ENCODE measurements at places on chromosomes 3 and 15.

GRCh38 chr3:145183261-145183660, 977.7 kb downstream of the PLOD2 start:
- no peak for DNase-seq

GRCh38 chr15:38189671-38190295, 62.9 kb upstream of the SPRED1 start:
- no peak for DNase-seq

DNA sequence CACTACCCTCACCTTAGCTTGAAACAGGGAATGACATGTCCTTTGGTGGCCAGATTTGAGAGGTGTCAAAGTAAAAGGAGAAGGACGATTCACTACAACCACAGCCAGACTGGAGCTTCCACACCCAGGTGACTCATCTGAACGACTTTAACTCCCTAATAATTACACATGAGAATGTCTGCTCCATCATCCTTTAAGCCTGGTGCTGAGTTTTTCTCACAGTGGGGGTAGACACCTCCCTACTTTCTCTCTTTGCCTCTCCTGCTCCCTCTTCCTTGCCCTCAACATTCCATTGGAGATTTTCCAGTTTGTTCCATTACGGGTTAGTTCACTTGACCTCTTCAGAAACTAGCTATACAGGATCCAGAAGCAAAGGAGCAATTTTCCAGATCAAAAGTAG, 154.3 kb upstream of the BHLHE40 start:
- no peak for DNase-seq

DNA sequence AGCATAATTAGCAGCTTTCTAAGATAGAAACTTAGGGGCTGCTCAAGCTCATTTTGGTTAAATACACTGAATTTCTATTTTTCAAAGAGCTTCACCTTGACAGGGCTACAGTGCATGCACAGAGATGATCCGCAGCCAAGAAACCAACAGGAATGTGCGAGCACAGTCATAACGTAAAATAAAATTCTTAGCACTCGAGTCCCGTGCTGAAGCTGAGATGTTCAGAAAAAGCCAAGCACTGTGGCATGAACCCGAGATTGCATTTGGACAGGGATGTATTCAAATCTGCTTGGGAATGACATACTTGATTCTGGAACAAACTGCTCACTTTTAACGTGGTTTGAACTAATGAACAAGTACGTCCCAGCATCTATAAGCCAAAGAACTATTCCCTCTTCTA, 340.3 kb downstream of the FOXP1 start:
- no peak for DNase-seq

GRCh38 chr3:112097378-112097777, 11.2 kb downstream of the C3orf52 start:
- DNase-seq: peak; percentile 91

Data from hematopoietic multipotent progenitor cell (in vitro differentiated cells).